Mesendoderm (in vitro differentiated cells): ENCODE measurements at places on chromosomes 3 and 15.
A peak's percentile ranks its signal among the peaks of the same experiment; 100 is the strongest.

GRCh38 chr3:149203758-149204157 lies 17.9 kb downstream of the CP start:
- no peak for DNase-seq

DNA sequence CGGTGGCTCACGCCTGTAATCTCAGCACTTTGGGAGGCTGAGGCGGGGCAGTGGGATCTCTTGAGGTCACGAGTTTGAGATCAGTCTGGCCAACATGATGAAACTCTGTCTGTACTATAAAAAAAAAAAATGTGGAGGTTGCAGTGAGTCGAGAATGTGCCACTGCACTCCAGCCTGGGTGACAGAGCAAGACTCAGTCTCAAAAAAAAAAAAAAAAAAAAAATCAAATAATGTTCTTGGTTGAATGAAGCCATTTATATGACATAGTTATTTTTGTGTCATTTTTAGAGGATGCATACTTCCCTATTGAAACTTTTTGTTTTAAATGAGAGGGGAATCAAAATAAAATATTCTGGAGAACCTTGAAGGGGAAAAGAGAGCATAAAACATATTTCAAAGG lies 3.1 kb downstream of the HMCES start:
- no peak for DNase-seq

DNA sequence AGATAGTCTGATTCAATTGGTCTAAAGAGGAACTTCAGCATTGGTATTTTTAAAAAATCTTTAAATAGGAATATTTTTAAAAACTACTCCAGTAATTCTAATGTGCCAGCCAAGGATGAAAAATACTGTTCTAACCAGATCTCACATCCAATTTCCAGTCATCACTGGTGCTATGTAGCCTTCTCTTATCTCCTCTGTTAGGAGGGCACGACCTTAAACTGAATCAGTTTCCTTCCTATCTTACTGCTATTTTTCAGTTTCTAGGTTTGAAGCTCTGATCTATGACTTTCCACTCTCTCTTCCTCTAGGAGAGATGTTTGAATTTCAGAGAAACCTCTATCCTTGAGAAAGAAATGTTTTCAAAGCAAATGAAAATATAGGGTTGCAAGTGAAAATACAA lies 31.9 kb downstream of the HAPLN3 start:
- DNase-seq, result no peak

DNA sequence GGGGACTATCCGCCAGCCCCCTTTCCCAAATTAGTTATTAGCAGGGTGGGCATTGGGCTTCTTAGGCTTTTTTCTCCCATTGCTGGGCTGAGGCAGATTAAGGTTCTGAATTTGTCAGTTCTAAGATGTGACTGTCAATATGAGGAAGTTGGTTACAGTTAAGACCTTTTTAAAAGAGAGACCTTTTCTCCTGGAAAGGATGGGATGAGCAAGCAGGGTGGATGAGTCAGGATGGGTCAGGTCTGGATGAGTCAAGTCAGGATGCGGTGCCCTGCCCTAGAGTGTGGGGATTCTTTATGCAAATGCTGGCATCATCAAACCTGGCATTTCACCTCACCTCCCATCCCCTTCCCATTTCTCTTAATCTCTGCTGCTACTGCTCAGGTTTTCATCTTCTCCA lies 1.9 kb downstream of the AEN start:
- DNase-seq, result peak; percentile 70

DNA sequence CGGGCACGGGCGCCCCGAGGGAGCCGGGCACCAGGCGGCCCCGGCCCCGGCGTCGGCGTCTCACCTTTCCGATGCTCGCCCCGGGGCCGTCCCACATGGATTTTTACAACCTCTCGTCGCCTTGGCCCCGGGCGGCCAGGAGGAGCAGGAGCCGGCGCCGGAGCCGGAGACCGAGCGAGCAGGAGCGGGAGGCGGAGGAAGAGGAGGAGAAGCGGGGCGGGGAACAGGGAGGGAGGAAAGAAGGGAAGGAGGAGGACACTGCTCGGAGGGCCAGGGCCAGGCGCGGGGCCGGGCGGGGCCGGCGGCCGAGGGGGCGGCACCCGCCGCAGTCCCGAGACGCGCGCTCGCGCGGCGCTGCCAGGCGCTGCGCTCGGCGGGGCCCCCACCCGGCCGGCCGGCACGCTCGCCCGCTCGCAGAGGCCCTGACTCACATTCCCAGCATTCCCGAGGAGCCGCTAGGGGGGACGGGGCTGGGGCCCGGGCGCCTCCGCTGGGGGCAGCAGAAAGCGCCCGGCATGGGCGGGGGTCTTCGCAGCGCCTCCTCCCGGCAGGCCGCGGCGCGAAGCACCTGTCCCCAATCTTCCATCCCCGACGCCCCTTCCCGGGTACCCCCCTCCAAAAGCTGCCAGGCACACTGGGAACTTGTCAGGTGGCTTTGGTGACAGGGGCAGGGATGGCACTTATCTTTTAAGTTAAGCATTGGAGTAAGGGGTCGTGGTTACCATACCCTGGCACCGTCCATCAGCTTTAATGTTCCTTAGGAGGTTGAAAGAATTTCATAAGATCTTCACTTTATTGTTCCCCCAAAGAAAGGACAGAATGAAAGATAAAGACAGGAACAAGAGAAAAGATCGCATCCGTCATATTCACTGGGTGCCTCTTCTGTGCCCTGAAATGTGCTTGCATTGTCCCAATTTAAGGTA lies at the start of gene ERC2:
Gene ERC2 (minus strand): TSS at position 284 of the 923 bp plus-strand sequence.
- peak; percentile 95 for DNase-seq

GRCh38 chr15:51097553-51098330 lies 3.0 kb upstream of the TNFAIP8L3 start:
- DNase-seq, result no peak

DNA sequence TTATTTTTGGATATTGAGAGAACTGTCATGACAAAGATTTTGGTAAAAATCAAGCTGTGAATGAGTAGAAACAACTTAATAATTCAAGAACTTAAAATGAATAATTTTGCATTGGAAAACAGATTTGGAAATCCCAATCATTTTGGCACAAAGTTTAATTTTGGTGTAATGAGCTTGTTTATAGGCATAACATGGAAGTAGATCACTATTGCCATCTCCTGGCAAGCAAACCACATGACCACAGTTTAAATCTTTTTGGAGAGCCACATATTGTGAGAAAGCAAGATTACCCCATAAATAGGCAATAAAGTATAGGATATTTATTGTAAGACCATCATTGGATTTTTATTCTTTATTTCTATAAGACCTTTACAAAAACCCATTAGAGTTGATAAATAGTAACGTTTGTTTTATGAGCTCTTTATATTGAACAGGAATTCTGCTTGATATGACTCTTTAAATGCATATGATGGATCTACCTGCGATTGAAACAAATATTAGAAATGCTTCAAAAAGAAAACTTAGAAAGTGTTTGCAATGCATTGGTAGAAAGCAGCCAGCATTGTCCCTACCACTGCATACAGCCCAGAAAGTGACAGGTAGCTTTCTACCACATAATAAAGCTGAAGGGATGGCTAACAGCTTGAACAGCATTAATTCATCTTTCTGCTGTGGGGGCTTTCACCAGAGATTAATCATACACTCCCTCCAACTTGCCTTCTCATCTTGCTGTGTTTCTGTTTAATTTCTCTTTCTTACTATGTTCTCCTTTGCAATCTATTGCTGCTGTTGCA lies 766.8 kb downstream of the TBL1XR1 start:
- DNase-seq, result peak; percentile 46

DNA sequence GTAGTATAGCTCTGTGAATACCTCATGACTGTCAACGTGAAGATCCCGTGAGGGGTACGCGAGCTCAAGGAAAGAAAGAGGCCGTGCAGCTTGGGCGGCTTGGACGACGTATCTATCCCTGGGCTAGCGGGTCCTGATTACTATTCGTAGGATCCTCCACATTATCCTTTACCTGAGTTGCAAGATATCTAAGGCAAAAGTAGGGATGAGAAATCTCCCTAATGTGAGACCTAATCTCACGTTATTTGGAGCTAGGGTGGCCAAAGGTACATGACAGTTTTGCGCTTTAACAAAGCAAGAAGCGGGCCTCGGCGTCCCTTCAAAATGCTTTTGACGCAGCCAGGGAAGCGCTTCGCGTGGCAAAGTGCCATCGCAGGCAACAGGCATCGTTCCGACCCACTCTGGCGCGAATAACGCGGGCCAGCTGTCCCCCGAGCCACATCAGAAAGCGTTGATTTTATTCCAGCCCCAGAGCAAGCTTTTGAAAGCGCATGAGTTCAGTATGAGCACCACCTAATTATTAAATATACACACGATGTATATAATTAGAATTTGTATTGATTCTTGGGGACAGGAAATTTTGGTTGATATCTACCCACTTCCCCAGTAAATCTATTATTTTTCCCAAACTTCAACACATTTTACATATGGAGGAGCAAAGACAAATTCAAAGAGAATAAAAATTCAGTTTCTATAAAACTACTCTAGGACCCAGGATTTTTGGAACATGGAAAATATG lies 2.5 kb upstream of the EOMES start:
- DNase-seq, result peak; percentile 50

GRCh38 chr15:42056934-42057798 lies 36.3 kb upstream of the PLA2G4E start:
- peak; percentile 98 for DNase-seq

DNA sequence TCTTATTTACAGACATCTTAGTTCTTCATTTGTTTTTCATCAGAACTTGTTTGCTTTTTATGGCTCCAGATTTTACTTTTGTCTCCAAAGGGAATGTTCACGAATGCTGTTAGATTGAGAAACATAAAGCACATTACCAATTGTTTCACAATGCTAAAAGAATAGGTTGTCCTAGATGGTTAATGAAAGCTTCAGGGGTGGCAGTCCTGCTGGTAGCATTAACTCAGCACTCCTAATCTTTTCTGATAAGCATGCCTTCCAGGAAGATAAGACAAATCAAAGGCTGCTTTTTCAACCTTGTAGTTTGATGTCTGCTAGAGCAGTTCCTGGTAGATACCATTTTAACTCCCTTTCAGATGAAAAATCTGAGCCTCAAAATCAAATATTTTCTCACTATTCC lies 619.4 kb downstream of the PYDC2 start:
- peak; percentile 90 for DNase-seq

GRCh38 chr3:87546216-87546615 lies 269.8 kb upstream of the POU1F1 start:
- DNase-seq, result no peak

GRCh38 chr3:58355179-58355578 lies 22.5 kb downstream of the PXK start:
- no peak for DNase-seq

- no peak for DNase-seq
Measured at GRCh38 chr3:11131371-11131770, 22.9 kb upstream of the HRH1 start.

DNA sequence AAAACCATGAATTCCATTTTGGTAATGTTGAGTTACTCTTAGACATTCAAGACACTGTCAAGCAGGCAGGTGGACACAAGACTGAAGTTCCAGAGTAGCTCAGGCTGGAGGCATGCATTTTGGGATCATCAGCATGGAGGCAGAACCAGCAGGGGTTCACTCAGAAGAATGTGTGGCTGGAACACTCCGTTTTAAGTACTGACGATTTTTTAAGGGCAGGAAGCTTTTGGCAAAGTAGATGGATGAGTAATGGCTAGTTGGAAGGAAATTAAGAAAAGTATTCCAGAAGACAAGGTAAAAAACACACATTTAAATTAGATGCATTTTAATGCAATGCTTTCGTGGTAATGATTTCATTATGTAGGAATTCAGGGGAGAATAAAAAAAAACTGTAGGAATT lies 420.4 kb downstream of the ROBO2 start:
- DNase-seq, result peak; percentile 27

DNA sequence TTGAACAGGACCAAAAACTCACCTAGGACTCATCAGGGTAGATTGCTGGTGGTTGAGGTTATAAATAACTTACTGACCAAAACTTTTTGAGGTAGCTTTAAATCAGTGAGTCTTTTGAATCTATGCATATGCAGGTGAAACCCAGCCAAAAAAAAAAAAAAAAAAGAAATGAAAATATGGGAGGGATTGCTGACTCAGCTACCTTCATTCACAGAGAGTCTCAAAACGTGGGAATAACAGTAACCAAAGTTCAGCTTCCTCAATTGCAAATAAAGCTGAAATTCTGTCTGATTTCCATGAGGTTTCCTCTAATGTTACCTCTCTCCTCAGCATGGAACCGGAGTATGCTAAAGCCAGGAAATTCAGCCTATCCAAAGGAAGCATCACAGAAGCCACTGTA lies 95.2 kb upstream of the SEMA6D start:
- DNase-seq, result no peak

GRCh38 chr3:48595526-48596121 lies 495 bp upstream of the COL7A1 start:
- DNase-seq, result peak; percentile 86

DNA sequence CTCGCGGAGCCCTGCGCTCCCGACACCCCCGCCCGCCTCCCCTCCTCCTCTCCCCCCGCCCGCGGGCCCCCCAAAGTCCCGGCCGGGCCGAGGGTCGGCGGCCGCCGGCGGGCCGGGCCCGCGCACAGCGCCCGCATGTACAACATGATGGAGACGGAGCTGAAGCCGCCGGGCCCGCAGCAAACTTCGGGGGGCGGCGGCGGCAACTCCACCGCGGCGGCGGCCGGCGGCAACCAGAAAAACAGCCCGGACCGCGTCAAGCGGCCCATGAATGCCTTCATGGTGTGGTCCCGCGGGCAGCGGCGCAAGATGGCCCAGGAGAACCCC lies 464 bp downstream of the SOX2 start:
- no peak for DNase-seq

DNA sequence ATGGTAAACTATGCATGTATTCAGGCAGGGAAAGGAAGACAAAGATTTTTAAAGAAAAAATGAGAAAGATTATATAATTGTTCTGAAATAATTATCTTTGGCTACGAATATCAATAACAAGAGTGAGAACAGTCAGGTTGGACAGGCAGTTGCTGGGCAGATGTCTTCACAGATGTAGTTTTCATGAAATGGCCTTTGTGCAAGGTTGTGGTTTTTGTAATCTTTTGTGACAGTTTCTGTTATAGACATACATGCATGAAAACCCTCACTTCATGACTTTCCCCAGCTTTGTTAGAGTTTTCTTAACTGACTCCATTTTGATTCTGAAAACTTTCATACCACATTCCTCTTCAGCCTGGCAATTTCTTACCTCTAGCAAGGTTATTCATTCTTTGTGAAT lies 34.9 kb upstream of the SLC25A36 start:
- no peak for DNase-seq

GRCh38 chr15:83430441-83430840 lies 16.7 kb upstream of the SH3GL3 start:
- no peak for DNase-seq

DNA sequence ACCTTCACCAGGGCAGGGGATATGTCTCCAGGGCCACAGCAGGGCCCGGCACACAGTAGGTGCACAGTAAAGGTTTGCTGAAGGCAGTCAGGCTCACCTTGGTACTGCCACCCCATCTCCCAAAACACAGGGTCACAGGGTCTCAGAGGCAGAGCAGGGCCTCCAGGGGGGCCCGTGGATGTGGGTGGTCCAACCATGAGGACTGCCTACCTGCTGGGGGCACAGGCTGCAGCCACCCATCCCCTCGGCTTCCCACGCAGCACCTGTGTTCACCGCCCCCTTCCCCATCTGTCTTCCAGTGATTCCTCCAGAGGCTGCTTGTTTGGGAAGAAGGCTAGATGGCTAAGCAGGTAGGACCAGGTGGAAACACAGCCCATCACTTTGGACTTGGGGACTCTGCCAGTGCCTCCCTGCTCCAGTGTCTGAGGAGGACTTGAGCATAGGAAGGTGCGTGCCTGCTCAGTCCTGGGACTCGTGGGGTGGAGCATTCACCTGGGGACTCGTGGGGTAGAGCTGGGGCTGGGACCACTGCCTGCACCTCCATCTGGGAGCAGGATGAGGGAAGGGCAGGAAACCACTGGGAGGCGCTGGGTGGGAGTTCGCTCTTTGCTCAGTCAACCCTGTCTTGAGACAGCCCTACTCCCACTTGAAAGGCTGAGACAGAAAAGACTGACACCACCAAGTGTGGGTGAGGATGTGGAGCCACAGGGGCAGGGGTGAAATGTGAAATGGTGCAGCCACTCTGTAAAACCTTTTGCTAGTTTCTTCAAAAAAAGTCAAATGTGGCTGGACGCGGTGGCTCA lies 18.8 kb upstream of the PLXND1 start:
- no peak for DNase-seq
